ENCODE measurements at places on chromosomes 5 and 9.

GRCh38 chr5:146376821-146377220 is 38.2 kb downstream of the POU4F3 start:
- DNase-seq, result no peak

DNA sequence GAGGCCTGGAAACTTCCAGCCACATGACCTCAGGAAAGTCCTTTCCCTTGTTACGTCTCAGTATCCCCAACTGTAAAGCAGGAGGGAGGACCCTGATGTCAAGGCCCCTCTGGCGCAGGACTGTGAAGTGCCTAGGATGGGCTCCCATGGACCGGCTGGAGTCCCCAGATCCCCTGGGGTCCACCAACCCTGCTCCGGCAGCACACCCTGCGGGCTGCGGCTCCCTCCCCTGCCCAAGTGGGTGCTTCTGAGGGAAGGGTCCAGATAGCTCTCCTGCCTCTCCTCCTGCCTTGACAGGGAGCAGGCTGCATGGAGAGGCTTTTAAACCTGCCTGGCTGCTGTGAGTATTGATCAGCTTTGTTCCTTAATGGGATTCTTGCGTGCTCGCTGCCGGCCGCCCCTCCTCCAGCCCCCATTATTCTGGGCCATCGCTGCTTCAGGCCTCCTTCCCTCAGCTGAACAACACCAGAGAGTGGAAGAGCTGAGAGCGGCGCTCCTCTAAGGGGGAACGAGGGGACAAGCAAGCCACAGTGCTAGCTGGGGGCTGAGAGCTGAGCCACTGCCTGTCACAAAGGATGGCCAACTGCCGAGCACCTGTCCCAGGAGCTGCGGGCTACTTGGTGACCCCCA is 25.6 kb upstream of the NTNG2 start:
- no peak for DNase-seq

DNA sequence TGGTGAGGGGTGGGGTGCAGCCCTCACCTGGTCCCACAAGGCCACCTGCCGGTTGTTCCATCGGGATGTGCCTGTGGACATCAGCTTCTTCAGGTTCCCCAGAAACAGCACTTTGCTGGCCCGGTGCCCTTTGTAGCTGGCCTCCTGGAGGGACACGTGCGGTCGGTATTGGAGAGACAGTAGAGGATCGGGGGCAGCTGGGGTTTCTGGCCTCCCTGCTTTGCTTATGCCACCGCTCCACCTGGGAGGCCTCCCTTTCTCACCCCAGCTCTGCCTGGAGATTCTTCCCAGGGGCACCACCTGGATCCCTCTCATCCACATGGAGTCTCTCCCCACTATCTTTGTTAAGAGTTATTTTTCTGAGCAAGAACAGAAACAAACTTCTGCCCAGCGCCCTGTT is 13.1 kb upstream of the TRIM14 start:
- DNase-seq, result no peak

GRCh38 chr5:177087398-177088005 is 787 bp downstream of the FGFR4 start:
- no peak for DNase-seq

DNA sequence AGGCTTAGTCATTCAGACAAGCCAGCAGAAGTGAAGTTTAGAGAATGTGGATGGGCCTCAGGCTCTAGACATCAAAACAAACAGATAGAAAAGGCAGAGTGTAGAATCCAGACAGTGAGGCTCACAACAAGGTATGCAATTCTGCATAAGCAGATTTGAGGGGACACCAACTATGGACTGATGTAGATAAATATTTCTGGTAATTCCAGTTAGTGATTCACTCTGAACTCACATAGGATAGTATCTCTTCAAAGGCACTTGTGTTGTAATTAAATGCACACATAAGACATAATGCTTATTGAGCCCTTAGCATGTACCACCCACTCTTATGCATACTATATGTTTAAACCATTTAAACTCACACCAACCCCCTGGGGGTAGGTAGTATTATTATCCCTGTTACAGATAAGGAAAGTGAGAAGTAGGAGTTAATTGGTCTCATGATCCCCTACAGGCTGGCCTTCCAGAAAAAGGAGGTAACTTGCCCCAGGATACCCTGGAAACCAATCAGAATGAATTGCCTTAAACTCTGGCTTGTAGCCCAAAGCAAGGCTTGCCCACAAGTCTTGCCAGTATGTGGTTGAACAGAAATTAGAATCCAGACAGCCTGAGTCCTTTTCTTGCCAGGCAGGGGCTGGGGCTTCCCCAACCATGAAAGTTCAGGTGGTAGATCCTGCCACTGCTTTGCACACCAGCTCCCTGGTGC is 39.5 kb upstream of the HSPB3 start:
- no peak for DNase-seq

GRCh38 chr9:97830884-97831829 is 21.9 kb upstream of the FOXE1 start:
- DNase-seq, result no peak

GRCh38 chr5:3709068-3709716 is 113.6 kb downstream of the IRX1 start:
- no peak for DNase-seq

DNA sequence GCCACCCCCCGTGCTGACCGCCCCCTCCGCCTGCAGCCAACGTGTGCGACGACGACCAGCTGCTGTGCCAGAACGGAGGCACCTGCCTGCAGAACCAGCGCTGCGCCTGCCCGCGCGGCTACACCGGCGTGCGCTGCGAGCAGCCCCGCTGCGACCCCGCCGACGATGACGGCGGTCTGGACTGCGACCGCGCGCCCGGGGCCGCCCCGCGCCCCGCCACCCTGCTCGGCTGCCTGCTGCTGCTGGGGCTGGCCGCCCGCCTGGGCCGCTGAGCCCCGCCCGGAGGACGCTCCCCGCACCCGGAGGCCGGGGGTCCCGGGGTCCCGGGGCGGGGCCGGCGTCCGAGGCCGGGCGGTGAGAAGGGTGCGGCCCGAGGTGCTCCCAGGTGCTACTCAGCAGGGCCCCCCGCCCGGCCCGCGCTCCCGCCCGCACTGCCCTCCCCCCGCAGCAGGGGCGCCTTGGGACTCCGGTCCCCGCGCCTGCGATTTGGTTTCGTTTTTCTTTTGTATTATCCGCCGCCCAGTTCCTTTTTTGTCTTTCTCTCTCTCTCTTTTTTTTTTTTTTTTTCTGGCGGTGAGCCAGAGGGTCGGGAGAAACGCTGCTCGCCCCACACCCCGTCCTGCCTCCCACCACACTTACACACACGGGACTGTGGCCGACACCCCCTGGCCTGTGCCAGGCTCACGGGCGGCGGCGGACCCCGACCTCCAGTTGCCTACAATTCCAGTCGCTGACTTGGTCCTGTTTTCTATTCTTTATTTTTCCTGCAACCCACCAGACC is 80.2 kb downstream of the NTNG2 start:
- no peak for DNase-seq

- no peak for DNase-seq
Observed at GRCh38 chr5:107807431-107807830, 136.7 kb upstream of the EFNA5 start.

DNA sequence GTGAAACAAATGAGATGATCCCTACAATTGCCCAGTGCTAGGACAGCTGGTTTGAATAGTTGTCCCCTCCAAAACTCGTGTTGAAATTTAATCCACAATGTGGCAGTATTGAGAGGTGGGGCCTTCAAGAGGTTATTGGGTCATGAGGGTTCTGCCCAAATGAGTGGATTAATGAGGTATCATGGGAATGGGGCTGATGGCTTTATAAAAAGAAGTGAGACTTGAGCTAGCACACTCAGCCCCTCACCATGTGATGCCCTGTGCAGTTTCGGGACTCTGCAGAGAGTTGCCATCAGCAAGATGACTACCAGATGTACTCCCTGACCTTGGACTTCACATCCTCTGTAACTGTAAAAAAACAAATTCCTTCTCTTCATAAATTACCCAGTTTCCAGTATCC is 33.1 kb downstream of the RANBP6 start:
- DNase-seq, result no peak

GRCh38 chr9:70688704-70689103 is 274.2 kb upstream of the KLF9 start:
- no peak for DNase-seq

DNA sequence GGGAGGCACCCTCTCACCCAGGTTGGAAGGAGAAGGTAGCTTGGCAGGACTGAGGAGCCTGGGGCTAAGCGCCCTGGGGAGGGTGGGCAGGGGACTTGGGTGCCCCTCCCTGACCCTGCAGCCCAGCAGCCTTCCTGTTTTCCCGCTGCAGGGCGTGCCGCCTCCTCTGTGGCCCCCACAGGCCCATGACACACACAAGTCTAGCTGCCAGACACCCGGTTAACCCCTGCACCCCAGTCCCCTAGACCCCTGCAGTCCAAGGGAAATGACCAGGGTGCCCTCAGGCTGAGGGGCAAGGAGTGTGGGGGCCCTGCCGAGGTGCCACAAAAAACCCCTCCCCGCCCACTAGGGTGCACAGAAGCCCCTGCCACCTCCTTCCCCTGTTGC is 33.0 kb downstream of the GOLGA2 start:
- DNase-seq, result no peak

DNA sequence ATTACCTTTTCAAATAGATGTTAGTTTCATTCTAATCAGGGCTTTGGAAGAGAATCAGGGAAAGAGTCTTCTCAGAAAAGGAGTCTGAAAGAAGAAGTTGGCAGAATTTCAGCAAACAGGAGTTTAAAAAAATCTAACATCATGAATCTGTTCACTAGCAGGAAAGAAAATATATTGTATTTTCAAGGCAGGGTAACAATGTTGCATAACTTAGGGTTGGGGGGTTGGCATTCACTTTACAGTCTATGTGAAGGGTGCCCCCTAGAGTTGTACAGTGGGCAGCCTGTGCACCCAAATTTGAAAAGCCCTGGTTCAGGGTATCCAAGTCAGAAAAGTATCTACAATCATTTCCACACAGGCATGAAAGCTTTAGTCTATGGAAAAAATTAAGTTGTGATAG is 348.4 kb upstream of the SLC30A5 start:
- DNase-seq, result no peak

- no peak for DNase-seq
Observed at GRCh38 chr9:129102095-129102525, 8.5 kb downstream of the CRAT start.

DNA sequence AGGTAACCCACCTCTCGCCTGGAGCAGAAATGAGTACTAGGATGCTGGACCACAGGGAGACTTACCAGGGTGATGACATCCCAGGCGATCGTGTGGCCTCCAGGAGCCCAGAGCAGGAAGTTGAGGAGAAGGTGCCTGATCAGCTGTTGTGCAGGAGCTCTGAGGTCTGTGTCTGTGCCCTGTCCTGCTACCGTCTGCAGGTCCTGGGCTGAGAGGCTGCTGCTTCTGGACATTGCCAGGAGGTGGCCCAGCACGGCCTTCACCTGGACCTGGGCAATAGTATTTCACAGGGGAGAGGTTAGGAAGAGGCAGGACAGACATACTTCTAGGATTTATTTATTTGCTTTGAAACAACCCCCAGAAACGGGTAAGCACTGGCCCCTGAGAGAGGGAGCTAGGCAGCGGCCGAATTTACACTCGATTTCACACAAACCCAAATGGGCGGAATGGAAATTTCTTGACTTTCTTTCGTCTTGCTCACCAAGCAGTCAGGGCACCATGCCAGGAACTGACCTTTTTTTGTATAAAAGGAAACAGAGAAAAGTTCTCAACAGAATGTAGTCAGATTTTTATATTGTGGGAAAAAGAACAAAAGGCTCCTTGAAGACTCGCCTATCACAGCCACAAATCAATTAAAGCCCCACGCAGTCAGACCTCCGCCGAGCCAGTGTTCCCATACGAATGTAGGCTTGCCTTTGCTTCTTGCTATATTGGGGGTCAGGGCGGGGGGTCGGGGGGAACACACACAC is 210.3 kb downstream of the FANCC start:
- no peak for DNase-seq

DNA sequence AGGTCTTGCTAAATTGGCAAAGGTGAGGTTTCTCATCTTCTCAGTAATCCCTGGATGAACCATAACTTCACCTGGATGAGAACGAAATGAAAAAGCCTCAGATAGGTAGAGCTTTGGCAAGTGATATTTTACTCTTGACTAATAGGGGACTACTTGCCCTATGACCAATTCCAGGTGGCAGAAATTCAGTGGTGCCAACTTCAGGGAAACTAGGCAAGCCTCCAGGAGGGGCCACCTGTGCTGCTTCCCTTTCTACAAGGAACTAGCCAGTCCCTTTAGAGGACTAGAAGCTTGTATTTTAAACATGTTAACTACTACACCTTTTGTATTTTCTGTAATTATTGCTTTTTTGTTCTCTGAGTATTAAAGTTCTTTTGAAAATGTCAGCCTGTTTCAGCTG is 169.0 kb upstream of the GRIA1 start:
- no peak for DNase-seq

DNA sequence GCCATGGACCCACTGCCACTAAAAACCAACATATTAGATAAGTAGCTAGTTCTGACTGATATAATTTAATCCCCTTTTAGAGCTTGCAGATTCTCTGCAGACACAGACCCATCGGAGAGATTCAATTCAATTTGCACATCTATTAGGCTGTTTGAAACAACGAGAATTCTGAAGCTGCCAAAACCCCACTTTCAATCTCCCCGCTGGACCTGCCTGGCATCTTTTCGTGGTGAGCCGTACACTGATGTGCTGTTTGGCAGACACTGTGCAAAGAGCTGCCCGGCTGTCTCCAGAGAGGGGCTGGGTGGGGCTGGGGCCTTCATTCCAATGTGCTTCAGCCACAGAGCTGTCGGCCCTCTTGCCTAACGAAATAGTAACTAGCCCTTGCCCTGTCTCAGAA is 42.1 kb upstream of the FAM240B start:
- no peak for DNase-seq

DNA sequence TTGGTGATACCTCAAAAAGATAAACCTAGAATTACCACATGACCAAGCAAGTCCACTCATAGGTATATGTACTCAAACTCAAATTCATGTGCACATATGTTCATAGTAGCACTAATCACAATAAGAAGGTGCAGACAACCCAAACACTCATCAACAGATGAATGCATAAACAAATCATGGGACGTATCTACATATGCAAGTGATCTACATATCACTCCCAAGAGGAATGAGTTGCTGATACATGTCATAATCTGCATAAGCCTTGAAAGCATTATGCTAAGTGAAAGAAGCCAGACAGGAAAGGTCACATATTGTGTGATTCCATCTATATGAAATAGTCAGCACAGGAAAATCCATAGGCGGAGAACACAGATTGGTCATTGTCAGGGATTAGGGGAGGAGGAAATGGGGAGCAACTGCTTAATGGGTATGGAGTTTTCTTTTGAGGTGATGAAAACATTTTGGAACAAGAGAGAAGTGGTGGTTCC is 10.6 kb upstream of the GPX8 start:
- DNase-seq, result no peak

- no peak for DNase-seq
Observed at GRCh38 chr5:80781356-80781755, 126.6 kb upstream of the DHFR start.

- DNase-seq, result no peak
Observed at GRCh38 chr5:3056866-3057265, 305.4 kb upstream of the IRX2 start.

GRCh38 chr9:27625751-27626150 is 52.5 kb upstream of the C9orf72 start:
- no peak for DNase-seq

GRCh38 chr5:149128023-149128875 is 13.0 kb upstream of the ABLIM3 start:
- peak; percentile 56 for DNase-seq

Measured in H54 (cell line).